ENCODE measurements at places on chromosomes 2 and 18.

GRCh38 chr2:159446201-159446600 lies 159.7 kb upstream of the WDSUB1 start:
- DNase-seq = no peak

DNA sequence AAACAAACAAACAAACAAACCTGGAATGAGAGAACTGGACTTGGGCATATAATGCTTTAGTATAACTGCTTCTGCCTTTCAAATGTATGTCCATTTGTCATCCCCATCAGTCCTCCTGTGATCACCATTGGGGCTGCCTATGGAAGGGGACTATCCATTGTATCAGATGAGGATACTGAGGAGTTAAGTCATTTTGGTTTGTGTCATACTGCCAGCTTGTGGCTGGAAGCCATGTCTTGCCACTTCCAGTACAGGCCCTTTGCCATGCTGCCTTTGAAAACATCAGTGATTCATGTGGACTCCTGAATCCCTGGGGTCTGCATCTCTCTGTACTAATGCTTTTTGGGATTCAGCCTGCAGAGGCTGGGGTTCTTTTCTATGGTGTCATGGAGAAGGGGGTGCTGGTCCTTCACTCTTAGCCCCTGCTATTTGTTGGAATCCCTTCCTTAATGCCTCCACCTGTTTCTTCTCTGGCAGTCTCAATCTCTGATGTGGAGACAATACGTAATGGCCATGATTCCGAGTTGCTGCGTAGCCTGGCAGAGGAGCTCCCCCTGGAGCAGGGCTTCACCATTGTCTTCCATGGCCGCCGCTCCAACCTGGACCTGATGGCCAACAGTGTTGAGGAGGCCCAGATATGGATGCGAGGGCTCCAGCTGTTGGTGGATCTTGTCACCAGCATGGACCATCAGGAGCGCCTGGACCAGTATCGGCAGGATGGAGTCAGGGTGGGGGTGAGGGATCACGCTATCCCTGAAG lies 10.6 kb downstream of the PLCD4 start:
- DNase-seq = no peak

DNA sequence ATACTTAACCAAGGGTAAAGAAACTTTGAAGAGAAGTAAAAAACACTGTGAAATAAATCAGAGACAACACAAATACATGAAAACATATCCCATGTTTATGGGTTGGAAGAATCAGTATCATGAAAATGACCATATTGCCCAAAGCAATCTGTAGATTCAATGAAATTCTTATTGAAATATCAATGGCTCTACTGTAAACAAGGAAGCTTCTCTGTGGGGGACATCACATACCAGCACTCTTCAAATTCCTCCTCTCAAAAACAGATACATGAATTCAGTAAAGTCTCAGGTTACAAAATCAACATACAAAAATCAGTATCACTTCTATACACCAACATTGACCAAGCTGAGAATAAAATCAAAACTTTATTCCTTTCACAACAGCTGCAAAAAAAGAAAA lies 63.5 kb upstream of the CNTNAP5 start:
- DNase-seq = no peak

DNA sequence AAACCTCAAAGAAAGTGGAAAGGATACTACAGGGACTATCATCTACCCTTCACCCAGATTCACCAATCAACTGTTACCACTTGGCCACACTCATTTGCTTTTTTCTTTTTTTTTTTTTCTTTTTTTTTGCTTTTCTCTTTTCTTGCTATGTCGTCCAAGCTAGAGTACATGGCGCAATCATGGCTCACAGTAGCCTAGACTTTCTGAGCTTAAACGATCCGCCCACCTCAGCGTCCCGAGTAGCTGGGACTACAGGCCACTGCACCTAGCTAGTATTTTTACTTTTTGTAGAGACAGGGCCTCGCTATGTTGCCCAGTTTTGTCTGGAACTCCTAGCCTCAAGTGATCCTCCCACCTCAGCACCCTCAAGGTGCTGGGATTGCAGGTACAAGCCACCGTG lies 24.0 kb downstream of the BIN1 start:
- DNase-seq = no peak

GRCh38 chr2:27261241-27261925 lies 1.5 kb downstream of the SLC30A3 start:
- no peak for DNase-seq

DNA sequence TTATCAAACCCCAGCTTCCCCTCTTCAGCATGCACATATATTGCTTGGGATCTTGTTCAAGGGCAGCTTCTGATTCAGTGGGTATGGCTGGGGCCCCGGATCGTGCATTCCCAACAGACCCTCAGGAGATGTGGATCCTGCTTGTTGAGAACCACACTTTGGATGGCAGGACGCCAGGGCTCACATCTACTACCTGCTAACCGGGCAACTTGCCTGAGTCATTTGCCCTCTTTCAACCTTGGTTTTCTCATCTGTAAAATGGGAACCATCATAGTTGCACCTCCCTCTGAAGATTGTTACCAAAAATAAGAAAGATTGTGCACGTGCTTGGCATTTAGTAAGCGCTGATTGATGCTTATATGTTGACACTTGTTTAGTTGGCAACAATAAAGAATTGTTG lies 154.6 kb downstream of the ACKR3 start:
- DNase-seq = no peak

GRCh38 chr2:102094917-102095316 lies 47.6 kb upstream of the IL1R1 start:
- DNase-seq = peak; percentile 76

GRCh38 chr2:236056141-236056540 lies 112.0 kb downstream of the GBX2 start:
- DNase-seq = no peak

DNA sequence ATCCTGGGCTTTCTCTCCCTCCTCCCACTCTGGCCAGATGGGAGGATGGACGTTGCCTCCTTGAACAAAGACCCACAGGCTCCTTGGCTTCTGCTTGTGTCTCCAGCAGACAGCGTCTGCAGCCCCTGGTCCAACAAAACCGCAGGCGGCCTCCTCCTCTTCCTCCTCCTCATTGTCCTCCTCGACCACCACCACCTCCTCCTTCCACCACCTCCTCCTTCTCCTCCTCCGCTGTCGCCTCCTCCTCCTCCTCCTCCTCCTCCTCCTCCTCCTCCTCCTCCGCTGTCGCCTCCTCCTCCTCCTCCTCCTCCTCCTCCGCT lies 45.7 kb upstream of the ALPP start:
- no peak for DNase-seq

DNA sequence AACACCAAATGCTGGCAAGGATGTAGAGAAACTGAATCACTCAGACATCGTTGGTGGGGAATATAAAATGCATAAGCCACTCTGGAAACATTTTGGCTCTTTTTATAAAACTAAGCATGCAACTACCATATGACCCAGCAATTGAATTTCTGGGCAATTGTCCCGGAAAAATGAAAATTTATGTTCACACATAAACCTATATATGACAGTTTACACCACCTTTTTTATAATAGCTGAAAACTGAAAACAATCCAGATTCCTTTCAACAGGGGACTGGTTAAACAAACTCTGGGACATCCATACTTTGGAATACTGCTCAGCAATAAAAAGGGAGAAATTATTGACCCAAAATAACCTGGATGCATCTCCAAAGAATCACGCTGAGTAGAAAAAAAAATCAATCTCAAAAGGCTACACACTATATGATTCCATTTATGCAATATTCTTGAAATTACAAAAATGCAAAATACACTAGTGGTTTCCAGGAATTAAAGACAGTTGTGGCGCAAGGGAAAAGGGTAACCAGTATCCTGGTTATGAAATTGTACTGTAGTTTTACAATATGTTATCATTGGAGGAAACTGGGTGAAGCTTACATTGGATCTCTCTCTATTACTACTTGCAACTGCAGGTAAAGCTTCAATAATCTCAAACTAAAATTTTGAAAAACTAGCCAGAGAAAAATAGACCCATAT lies 130.2 kb upstream of the PID1 start:
- DNase-seq = no peak

DNA sequence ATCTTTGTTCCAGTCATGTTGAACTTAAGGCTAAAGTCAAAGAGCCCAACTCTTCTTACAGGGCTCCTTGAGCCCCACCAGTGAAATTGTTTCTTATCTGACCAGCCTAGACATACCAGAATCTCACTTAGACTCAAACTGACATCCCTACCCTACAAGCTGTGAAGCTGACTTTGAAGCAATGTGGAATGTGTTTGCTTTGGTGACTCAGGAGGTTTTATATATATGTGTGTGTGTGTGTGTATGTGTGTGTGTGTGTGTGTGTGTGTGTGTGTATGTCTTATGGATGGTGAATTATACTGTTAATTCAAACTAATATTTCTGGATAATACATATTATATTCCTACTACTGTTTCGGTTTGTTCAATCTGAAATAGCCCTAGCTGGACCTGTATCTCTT lies 67.3 kb downstream of the CAMKMT start:
- DNase-seq = no peak

DNA sequence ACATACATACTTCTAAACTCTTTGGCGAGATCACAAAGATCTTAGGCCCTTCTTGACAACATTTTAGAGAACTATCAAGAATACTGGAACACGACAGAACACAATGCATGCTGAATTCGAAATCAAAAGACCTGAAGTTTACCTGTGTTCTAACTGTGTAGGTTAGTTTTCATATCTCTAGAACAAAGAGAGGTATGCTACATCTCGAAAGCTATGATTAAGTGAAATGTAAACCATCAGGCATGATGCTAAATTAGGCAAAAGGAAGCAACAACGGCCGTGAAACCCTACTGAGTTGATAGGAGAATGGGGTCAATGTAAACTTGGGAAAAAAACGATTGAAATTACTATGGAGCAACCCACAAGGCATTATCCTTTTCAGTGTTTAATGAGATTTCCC lies 43.7 kb downstream of the IKZF2 start:
- DNase-seq = no peak

DNA sequence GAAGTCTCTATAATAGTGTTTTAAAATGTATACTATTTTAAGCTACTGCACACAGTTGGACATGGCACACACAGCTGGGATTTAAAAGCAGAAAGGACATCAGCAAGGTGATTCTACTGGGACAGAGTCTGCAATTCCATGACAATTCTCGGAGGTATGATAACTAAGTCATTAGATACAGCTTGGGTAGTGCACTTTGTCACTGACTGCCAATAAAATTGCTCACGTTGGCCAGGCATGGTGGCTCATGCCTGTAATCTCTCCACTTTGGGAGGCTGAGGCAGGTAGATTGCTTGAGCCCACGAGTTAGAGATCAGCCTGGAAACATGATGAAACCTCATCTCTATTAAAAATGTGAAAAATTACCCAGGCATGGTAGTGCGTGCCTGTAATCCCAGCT lies 134.1 kb upstream of the SATB2 start:
- no peak for DNase-seq

DNA sequence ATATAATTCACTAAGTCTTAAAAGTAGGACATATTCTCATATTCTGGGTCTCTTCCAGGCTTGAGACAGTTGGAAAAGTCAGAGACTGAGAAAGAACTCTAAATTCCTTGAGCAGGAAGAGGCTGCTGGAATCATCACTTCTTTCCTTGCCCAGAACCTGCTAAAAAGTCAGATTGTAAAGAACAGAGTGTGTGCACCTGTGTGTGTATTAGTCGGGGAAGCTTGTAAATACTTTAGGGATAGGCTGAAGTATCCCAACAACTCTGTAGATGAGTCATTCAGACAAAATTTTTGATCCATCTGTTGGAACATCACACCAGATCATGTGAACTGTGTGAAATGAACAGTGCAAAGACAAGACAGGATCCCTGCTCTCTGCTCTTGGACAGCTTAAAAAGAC lies 16.1 kb downstream of the GAREM1 start:
- DNase-seq = no peak

- peak; percentile 28 for DNase-seq
Observed at GRCh38 chr2:46296216-46296839, 879 bp upstream of the EPAS1 start.

GRCh38 chr2:14297340-14297739 lies 335.2 kb upstream of the LRATD1 start:
- DNase-seq = no peak

DNA sequence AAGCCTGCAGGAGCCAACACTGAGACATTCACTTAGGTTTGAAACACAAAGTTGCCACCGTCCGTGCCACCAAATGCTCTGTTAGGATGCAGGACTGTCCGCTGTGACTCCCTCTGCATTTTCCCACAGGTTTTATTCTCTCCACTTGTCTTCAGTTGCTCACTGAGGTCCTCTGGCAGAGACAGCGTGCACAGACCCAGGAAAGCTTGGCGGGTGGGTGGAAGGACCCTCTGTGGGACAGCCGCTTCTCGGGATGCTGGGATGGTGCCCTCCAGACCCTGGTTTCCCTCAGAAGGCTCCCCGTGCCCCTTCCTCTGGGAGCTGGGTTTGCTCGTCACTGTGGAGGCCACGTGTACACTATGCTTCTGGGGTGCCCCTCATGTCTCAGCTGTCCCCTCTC lies 733.6 kb downstream of the GALR1 start:
- no peak for DNase-seq

- no peak for DNase-seq
Observed at GRCh38 chr2:203565076-203565475, 30.0 kb upstream of the RAPH1 start.

- DNase-seq = no peak
Observed at GRCh38 chr2:171668183-171668582, 19.1 kb upstream of the DYNC1I2 start.

DNA sequence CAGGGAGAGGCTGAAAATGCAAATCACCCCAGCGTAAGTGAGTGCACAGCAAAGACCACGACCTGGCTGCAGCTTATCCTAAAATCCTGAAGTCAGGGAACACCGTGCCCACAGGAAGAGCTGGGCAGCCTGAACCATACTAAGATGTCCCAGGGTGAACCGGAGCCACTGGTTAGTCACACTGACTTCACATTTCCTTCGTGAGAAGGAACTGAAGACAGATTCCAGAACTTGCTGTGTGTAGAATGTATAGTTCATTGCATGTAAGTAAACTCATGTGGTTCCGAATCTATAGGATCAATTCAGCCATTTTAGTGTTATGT lies 84.6 kb upstream of the NDUFV2 start:
- DNase-seq = no peak

- DNase-seq = no peak
Observed at GRCh38 chr2:38122344-38122743, 46.4 kb upstream of the CYP1B1 start.

- no peak for DNase-seq
Observed at GRCh38 chr2:242034996-242035814, 165.7 kb downstream of the RTP5 start.

GRCh38 chr18:63553081-63553480 lies 10.9 kb downstream of the SERPINB12 start:
- no peak for DNase-seq

- DNase-seq = no peak
Observed at GRCh38 chr18:59062643-59063006, 77.1 kb upstream of the SEC11C start.

All from activated CD8-positive, alpha-beta T cell treated with anti-CD3 and anti-CD28 coated beads for 36 hours (primary cell).